Central memory CD8-positive, alpha-beta T cell (primary cell): ENCODE measurements at places on chromosomes 12 and 14.

DNA sequence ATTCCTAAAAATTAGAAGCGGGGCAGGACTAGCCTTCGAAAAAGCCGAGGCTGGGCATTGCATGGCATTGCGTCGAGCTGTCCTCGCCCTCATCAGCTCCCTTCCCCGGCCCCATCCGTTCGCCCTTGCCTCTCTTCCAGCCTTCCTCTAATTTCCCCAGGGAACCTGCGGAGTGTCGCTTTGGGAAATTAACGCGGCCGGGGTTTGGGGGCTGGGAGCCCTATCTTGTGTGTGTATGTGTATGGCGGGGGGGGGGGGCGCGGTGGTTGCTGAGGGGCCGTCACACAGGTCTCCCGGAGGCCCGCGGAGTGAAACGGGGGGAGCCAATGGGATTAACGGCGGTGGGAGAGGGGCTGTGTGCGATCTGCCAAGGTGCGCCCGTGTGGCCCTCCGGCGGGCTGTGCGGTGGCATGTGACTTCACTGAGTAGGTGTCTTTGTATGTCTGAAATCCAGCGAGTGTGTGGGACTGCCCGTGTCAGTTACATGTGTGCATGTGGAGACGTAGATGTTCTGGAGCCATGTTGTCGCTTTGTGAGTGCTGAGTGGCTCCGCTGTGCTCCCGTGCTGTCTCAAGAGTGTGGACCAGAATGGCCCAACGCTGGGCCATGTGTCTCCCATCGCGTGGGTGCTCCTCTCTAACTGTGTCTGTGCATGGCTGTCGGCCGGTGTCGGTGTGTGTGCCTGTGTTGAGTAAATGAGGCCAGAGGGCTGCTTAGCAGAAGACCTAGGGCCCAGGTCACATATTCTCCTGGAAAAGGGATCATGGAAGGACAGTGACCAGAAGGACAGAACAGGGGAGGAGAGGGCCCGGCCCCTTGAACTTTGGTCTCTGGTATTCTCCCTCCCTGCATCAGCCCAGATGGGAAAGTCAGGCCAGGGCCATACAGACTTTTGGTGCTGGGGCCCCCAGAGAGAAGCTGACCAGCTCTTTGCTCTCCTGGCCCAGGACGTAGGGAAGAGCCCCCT, 1.5 kb downstream of the PTMS start:
- DNase-seq = no peak

DNA sequence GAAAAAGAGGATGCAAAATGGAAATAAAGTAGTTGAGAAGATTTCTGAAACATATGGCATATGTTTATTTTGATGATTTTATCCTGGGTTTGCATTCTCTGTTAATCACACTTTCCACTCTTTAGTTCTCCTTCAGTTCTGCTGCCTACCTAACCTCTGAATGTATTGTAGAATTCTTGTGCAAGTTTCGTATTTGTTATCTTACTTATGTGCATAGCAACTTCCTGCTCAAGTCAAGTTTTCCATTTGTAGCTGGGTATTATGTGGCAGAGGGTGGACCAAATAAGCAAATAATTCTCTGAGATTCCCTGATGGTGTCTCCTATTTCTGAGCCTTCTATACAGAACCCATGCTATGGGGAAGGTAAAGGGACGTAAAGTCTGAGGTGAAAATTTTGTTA, 381.6 kb downstream of the FOXG1 start:
- DNase-seq = no peak

DNA sequence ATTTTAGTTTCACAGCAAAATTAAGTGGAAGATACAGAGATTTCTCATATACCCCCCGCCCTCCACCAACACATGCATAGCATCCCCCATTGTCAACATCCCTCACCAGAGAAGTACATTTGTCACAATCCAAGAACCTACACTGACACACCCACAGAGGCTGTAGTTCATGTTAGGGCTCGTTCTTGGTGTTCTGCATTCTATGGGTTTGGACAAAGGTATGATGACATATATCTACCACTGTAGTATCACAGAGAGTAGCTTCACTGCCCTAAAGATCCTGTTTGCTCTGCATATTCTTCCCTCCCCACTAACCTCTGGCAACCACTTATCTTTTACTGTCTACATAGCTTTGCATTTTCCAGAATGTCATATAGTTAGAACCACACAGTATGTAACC, 444.6 kb upstream of the DCN start:
- DNase-seq = no peak

DNA sequence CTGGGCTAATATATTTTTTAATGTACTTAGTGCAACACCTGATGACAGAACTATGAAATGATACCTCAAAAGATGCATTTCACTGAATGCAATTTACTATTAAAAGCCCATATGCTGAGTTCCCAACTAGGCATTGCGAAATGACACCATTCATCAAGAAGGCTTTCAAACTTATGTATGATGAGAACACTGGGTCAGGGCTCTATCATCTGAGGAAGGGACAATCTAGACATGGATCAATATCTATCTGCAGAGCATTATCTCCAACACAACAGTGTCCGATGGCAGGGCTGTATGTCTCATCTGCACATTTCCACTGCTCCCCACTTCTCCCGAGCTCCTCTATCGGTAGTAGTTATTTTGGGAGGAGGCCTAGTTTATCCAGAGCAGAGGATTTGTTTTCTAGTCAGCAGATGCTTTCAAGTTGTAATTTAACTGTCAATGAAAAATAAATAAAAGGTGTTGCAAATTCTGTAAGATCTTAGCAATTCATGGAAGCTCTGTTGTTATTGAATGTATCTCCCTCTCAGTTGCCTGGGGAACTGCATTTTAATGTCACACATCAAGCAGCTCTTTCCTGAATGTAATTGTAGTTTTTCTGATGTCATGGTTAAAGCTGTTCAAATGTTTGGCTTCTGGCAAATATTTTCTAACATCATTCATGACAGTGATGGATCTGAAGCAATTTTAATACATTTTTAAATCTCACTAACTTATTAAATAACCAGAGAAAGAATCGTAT, 7.4 kb upstream of the GCH1 start:
- DNase-seq = no peak

DNA sequence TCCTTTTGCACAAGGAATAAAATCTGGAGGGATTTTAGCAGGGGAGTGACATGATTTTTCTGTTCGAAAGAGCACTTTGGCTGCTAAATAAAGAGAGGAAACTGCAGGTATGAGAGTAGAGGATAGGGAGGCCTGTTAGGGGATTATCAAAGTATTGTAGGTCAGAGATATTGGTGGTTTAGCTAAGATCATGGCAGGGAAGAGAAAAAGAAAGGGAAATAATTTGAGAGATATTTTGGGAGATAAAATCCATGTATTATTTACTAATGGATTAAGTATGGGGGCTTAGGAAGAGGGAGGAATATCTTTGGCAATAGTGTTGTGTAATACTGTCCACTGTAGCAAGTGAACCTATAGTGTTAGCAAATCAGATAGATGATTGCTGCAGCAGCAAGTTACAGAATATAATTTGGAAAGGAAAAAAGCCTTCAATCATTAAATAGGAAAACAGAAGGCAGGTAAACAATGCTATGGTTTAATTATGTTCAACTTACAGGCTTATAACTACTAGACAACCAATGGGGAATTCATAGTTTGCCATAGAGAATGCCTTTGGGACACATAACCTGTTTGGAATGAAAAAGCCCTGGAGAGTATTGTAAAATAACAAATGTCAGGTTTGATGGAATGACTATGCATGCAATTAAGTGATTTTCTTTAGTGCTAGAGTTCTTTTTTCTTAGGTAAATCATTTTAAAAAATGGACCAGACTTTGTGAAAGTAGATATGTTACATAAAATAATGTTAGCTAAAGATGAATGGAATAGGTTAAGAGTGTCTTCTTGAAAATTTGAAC, 50.5 kb downstream of the ADIPOR2 start:
- DNase-seq = no peak

- DNase-seq = no peak
Measured at GRCh38 chr12:110613071-110613770, 708 bp upstream of the TCTN1 start.

GRCh38 chr14:71140157-71140556, 232.9 kb downstream of the PCNX1 start:
- no peak for DNase-seq

GRCh38 chr12:70002097-70002911, 177.3 kb downstream of the MYRFL start:
- no peak for DNase-seq

DNA sequence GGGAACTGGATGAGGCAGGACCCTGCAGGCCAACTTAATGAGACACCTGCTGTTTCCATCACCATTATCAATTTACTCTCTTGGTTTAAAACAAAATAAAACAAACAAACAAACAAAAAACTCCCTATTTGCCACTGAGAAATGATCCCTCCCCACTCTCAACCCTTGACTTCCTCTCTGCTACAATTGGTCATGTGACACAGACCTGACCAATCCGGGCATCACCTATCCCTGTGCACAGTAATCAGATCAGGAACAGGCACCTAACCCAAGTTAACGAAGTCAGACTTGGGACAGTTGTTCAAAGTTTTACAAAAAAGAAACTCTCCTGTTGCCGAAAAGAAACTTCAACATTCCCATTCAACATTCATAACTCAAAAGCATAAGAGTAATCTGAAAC, 58.4 kb downstream of the NELL2 start:
- no peak for DNase-seq

DNA sequence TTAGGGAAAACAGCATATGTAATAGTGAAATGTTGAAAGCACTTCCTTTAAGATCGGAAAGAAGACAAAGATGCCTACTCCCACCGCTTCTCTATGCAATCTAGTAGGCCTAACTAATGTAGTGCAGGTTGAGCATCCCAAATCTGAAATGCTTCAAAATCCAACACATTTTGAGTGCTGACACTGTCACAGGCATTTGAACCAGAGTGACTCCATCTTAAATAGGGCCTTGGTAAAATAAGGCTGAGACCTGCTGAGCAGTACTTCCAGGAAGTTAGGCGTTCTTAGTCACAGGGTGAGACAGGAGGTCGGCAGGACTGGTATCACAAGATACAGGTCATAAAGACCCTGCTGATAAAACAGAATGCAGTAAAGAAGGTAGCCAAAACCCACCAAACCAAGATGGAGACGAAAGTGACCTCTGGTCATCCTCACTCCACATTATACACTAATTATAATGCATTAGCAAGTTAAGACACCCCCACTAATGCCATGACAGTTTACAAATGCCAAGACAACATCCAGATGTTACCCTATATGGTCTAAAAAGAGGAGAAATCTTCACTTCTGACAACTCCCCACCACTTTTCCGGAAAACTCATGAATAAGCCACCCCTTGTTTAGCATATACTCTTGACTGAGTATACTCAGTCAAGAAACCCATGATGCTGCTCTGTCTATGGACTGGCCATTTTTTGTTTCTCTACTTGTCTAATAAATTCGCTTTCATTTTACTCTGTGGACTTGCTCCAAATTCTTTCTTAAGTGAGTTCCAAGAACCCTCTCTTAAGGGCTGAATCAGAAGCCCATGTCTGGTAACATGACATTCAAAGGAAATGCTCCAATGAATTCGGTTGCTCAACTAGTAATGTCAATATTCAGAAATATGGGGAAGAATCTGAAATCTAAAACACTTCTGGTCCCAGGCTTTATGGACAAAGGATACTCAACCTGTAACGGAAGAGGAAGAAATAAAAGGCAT, 47.1 kb upstream of the MTERF2 start:
- DNase-seq = no peak

GRCh38 chr12:116123451-116124258, 153.8 kb downstream of the MED13L start:
- DNase-seq = no peak

DNA sequence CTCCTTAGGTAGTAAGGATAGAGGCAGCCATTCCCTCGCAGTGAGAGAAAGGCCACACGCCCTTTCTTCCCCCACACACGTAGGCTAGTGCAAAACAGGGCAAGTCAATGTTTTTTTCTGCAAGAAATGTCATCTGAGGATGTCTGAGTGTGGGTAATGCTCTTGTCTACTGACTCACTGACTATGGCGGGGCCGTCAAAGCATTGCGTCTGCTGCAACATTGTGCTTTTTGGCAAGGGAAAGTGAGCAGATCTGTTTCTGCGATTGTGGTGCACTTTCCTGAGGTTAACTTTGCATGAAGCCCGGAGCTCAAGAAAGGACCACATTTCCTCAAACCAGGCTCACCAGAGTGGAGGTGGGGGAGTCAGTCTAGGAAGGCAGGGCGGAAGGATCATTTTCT, 181.6 kb upstream of the GZMB start:
- no peak for DNase-seq

GRCh38 chr12:116525418-116526001, 33.7 kb upstream of the MAP1LC3B2 start:
- no peak for DNase-seq

GRCh38 chr14:105200074-105200473, 19.0 kb upstream of the NUDT14 start:
- DNase-seq = no peak
